ENCODE measurements at places on chromosomes 1 and 21.

DNA sequence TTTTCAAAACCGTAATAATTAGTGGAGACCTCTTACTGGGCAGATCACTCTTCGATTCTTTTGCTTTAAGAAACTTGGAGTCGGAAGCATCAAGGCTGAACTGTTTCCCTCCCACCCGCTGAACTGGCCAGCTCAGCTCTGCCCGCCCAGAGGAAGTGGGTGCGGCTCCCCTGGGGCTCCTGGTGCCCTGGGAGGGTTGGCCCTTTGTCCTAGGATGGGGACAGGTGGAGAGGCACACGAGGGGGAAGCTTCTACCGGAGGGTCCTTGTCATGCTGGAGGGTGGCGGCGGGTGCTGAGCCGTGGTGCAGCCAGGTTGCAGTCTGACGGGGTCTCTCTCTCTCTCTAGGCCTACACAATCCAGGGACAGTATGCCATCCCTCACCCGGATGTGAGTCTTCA is 64.3 kb upstream of the COL6A1 start:
- peak; percentile 20 for DNase-seq

- no peak for DNase-seq
Observed at GRCh38 chr1:29481031-29481430, 244.7 kb downstream of the PTPRU start.

GRCh38 chr21:46163380-46163779 is 8.0 kb upstream of the FTCD start:
- no peak for DNase-seq

- DNase-seq = no peak
Observed at GRCh38 chr1:218166268-218166945, 118.7 kb upstream of the RRP15 start.

GRCh38 chr1:9224664-9225410 is 9.7 kb upstream of the H6PD start:
- no peak for DNase-seq

- no peak for DNase-seq
Observed at GRCh38 chr1:22078133-22078532, 25.6 kb downstream of the CDC42 start.

DNA sequence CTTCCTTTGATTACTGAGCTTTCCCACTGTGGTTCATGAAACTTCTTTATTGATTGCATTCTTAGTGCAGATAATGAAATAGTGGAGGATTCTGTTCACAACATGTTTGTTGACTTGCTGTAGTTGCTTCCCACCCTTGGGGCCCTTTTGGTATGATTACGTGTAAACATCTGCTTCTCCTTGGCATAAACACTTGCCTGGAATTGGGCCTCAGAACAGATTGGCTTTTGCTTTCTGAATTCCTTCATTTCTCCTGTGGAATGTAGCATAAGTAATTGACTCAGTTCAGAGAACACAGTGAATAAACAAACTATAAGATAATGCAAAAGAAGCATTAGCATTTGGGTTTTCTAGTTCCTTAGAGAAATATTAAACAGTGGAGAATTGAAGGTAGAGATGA is 59.5 kb upstream of the LAMC2 start:
- no peak for DNase-seq

GRCh38 chr1:18922319-18922726 is 20.0 kb upstream of the ALDH4A1 start:
- DNase-seq = peak; percentile 79

DNA sequence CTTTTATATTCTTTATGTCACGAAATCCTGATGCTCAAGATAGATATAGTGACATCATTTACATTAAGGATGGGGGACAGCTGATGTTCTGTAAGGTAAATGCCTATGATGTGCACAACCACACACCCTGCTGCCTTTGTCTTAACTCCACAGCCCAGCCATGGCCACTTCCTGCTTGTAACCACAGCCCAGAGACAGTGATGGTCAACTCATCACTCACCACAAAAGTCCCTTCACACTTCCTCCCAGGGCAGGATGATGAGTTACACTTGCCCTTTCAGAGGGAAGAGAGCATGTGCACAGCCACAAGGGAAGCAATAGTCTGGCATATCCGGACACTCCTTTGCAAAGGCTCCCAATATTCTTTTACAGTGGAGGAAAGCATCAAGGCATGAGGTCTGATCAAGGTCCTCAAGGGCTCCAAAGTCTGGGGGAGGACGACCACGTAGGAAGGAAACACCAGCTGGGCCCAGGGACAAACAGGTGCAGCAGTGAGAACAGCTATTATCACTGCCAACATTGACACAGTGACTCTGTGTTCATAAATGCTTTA is 53.8 kb downstream of the PLPP3 start:
- no peak for DNase-seq

DNA sequence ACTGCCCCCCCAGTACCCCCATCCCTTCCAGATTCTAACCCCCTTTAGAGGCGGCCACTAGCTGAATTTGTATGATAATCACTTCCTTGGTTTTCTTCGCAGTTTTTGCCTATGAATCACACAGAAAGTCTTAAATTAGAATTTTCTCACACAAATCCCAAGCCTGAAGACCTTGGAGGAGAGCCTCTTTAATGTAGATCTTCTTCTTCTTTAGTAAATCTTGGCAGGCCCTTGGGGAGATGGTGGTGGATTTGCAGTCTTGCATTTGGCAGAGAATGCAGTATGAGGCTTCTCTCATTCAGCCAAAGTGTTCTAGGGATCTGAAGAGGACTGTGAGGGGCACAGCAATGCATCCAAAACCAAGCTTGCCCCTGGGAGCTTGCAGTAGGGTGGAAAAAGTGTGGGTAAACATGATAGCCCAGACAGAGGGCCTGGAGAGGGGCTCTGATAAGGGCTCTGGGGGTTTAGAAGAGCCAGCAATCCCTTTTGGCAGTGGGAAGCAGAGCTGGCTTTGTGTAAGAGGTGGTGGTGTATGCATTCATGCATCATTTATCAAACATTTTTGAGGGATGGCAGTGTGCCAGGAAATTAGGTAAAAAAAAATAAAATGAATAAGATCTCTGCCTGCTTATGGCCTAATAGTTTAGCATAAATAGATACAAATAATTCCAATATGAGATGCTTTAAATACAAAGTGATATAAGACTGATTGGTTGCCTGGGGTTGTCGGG is 7.7 kb upstream of the CDC42 start:
- peak; percentile 26 for DNase-seq

DNA sequence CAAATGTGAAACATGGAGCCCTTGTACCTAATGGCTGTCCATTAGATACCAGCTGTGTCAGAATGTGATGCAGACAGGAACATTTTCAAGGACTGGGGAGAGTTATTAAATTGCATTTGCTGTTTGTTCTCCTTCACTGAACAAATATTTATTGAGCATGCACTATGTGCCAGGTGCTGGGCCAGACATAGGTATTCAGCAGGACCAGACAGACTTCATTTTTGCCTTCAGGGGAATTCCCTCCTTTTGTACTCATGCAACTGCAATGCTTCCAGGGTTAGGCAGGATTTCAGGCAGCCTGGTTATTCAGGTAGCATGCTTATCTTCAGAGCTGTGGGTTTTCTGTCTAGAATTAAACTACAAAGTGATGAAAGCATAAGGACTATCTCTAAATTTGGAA is 64.2 kb upstream of the SMYD2 start:
- DNase-seq = no peak

- no peak for DNase-seq
Observed at GRCh38 chr1:245363461-245364200, 208.8 kb downstream of the KIF26B start.

GRCh38 chr21:14675774-14676530 is 129.8 kb upstream of the SAMSN1 start:
- DNase-seq = no peak

- no peak for DNase-seq
Observed at GRCh38 chr1:203084588-203085527, 954 bp downstream of the MYOG start.

DNA sequence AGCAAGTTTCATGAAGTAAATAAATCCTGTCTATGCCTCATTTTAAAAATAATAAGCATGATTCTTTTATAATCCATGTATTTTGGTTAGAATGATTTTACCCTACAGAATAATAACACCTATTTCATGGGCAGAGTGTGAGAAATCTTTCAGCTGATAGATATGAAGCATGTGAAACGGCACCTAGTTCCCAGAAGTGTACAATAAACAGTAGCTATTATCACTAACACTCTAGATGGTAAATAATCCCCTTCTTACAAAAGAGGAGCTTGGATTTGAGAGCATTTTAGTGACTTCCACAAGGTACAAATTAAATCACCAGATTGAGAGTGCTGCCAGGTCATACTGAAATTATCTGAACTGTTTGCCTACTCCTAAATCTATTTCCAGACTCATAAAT is 95.3 kb upstream of the NRIP1 start:
- DNase-seq = no peak

- DNase-seq = no peak
Observed at GRCh38 chr1:25516686-25517085, 26.7 kb upstream of the LDLRAP1 start.

DNA sequence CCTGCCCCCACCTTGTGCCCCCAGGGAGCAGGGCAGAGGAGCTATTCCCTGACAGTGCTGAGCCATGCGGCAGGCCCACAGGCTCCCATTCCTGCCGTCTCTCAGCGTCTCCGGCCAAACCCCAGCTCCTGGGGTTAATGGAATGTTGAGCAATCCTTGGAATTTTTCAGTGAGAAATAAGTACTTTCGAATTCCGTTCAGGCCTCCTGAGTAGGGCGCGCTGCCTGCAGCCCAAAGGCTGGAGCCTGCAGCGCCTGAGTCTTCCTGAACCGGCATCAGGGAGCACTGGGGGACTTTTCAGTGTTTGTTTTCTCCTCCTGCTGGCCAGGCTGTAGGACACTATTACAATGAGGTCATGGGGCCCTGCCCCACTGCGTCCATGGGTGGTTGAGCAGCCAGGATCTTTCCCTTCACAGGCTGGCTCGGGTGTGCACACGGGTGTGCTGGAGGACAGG is 33.3 kb upstream of the CSF1 start:
- DNase-seq = peak; percentile 84

GRCh38 chr1:37078866-37079265 is 44.6 kb upstream of the GRIK3 start:
- no peak for DNase-seq

DNA sequence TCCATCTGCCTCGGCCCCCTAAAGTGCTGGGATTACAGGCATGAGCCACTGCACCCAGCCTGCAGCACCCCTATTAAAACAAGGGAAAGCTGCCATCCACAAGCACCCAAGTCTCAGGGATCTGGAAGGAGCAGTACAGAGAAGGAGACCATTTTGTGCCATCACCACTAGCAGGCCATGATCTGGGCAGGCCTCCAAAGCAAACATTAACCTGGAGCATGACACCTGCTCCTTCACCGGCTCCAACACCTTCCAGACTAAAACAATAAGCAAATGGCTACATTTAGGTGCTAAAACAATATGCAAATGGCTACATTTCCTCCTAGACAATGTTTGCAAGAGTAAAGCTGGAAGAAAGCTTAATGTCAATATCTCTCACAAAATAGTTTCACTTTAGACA is 16.7 kb downstream of the MEAF6 start:
- DNase-seq = no peak

GRCh38 chr1:101653482-101653946 is 343.2 kb downstream of the OLFM3 start:
- DNase-seq = peak; percentile 26

- DNase-seq = no peak
Observed at GRCh38 chr1:215833941-215834729, 267.0 kb downstream of the KCTD3 start.

DNA sequence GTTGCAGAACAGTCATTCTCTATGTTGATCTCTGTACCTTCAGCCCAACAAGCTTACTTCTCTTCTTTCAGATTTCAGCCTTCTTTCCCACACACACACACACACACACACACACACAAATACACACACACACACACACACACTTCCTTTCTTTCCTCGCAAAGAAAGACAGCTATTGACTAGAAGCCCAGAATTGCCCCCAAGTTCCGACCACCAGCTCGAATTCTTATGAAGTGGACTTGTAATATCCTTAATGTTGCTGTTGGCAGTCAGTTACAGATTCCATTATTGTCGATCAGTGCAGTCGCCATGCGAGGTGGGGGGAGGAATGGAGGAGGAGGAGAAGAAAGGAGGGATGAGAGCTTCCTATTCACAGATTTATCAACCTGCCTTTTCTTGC is 125.5 kb downstream of the CLEC20A start:
- DNase-seq = no peak

DNA sequence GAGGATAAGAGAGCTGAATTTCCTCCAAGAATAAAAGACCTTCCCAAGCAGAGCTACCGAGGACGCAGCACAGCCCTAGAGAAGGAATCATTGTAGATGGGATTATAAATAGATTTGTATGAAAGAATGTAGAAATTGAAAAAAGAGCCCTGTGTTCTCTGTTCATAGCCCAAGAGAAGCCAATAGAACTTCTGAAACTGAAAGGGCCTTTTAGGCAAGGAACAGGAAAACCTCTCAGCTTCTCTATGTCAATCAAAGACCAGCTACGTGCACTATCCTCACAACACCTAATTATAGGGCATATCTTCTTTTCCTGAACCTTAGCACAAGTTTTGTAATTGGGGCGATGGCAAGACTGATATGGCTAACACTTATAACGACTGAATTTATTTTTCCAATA is 192.4 kb upstream of the RNPC3 start:
- no peak for DNase-seq

- peak; percentile 22 for DNase-seq
Observed at GRCh38 chr1:9180111-9180819, 51.4 kb upstream of the GPR157 start.

- no peak for DNase-seq
Observed at GRCh38 chr21:27713154-27714109, 746.5 kb upstream of the ADAMTS5 start.

DNA sequence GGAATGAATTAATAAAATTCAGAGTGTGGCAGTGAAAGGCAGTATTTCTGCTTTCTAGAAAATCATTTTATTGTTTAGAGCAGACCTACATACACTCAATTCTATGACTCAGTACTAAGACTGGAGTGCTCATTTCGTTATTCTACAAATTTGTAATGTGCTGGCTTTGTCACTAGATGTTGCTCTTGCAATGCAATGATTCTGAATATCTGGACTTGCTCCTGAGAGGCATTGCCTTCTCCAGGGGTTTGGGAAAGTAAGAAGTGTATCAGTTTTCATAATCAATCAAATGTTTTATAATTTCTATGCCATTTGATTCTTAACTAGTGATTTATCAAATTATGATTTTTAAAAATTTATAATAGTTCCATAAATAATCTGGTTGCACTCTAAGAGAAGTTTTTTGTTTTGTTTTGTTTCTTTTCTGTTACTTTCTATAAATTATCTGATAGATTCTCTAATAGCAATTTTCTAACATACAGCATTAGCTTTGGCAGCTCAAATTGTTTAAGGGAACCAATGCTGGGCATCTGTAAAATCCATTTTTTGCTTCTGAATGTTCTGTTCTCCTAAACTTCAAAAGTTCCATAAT is 280.5 kb upstream of the SGIP1 start:
- peak; percentile 58 for DNase-seq

All from urothelium cell line (cell line).